Activated T-cell treated with anti-CD3 and anti-CD28 coated beads for 48 hours (primary cell): ENCODE measurements at places on chromosomes 3 and 15.

- no peak for DNase-seq
These were observed 17.5 kb downstream of the POPDC2 start for GRCh38 chr3:119642746-119643473.

- DNase-seq = no peak
These were observed 5.4 kb upstream of the PLOD2 start for GRCh38 chr3:146166415-146166821.

- DNase-seq = peak; percentile 38
These were observed 30.6 kb upstream of the ZSCAN2 start for GRCh38 chr15:84570164-84570735.

GRCh38 chr3:126394179-126394976, at the start of gene CFAP100:
TSS of gene CFAP100 (plus strand) at chr3:126394909. CDS start at chr3:126396001, 1,092 bp downstream.
- no peak for DNase-seq

DNA sequence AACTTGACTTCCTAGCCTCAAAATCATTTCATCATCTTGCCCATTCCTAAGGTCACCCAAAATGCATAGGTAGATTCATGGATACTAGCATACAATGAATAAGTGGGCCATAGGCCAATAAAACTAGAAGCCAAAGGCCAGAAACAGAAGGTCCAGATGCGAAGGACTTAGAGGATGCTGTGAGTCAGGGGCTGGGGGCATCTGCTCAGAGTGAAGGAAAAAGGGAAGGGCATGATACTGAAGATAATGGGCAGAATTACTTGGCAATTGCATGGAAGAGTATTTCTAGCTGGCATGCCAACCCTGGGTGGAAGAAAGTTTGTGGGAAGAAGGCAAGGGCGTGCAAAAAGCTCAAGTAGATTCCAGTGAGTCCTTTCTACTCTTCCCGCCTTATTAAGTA, 27.5 kb downstream of the ILDR1 start:
- DNase-seq = no peak

DNA sequence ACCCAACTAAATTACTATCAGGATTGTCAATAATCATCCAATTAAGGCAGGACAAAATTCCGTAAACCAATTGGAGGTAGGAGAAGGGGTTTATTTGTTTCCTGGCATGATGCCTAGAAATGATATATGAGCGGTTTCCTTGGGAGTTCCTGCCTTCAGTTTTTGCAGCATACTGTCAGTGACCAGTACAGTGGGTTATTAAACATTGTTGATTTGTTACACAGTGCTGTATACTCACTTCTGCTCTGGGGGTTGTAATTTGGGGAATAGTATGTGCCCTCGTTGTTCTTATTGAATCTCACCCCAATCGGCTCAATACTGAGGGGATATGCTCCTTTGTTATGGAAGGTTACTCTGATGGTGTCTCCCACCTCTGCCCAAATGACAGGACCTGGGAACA, 22.2 kb downstream of the CP start:
- no peak for DNase-seq

- DNase-seq = no peak
These were observed 820.9 kb upstream of the GRM7 start for GRCh38 chr3:6039971-6040370.

- no peak for DNase-seq
These were observed 38.5 kb downstream of the EPHB1 start for GRCh38 chr3:134833453-134834163.
